ENCODE measurements at places on chromosomes 12 and 14.

GRCh38 chr14:92726933-92727262, 21.5 kb downstream of the LGMN start:
- no peak for DNase-seq

DNA sequence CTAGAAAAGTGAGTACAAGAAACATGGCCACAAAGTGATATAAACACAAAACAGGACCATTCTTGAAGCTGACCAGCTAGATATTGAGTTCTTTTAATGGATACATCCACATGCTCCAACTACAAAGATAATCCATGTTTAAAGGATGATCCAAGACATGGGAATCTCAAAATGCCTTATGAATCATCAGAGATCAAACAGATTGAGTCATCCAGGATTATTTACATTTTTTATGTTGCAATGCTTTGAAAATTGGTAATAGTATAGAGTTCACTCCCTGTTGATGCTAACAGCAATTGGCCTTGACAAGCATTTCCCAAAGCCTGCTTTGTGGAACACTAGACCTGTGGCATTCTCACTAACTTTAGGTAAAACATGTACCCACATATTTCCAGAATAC, 293.0 kb upstream of the TBX3 start:
- DNase-seq: no peak

DNA sequence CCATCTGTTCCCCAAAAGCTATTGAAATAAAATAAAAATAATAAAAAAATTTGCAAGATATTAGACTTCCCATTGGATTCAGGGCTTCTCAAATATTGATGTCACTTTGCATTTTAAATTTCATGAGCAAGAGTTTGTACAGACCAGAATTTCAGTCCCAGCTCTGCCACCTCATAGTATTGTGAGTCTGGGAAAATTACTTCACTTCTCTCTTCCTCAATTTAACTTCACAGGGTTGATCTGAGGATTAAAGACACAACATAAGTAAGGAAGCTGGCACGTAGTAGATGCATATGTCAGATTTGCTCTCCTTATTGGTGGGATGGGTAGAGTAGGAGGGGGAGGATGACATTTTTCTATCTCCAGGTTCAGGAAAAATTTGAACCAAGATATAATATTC, 32.8 kb downstream of the COX8C start:
- no peak for DNase-seq

DNA sequence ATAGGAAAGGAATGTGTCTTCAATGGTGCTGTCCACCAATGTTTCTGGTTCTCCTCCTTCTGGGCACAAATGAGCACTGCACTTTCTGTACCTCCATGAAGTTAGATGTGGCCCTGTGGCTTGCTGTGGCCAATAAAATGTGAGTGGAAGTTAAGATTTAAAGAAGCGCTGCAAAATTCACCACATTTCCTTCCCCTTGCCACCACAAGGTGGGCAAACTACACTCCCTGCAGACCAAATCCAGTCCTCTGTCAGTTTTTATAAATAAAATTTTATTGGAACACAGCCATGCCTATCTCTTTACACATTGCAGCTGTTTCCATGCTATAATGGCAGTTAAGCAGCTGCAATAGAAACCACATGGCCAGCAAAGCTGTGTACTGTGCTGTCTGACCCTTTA, 141.4 kb upstream of the TMPO start:
- DNase-seq: no peak

DNA sequence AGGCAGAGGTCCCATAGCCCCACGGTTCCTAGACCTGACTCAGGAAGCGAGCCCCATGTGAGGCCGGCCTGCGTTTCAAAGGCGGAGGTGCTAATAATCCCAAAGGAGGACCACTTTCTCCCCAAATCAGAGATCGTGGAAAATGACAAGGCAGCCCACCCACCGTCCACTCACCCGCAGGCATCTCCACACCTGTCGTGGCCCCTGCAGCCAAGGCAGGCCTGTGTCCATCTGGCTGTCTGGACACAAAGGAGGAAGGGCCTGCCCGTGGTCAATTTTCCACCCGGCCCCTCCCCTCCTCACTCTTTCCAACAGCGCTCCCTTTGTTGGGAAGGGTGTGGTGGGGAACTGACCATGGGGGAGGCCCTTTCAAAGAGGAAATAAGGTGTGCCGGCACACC, 125.3 kb upstream of the TMEM132D start:
- no peak for DNase-seq

DNA sequence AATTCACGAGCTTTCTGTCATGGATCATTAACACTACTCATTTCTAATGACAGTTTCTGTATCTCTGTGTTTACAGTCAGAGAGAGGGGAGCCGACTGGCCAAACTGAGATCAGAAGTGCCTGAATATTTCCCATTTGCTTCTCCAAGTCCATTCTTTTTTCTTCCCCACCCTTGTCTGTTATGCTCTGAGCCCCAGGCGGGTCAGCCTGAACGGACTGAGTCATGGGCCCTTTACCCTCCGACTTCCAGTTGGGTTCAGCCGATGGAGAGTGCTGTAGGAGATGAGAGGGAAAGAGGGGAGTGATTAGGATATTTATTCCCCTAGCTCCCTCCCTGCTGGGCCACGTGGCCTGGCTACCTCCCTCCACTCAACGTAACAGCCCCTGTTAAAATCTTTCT, 104.7 kb downstream of the PAH start:
- DNase-seq: no peak

GRCh38 chr14:101480747-101481530, 80.4 kb upstream of the DIO3 start:
- no peak for DNase-seq

DNA sequence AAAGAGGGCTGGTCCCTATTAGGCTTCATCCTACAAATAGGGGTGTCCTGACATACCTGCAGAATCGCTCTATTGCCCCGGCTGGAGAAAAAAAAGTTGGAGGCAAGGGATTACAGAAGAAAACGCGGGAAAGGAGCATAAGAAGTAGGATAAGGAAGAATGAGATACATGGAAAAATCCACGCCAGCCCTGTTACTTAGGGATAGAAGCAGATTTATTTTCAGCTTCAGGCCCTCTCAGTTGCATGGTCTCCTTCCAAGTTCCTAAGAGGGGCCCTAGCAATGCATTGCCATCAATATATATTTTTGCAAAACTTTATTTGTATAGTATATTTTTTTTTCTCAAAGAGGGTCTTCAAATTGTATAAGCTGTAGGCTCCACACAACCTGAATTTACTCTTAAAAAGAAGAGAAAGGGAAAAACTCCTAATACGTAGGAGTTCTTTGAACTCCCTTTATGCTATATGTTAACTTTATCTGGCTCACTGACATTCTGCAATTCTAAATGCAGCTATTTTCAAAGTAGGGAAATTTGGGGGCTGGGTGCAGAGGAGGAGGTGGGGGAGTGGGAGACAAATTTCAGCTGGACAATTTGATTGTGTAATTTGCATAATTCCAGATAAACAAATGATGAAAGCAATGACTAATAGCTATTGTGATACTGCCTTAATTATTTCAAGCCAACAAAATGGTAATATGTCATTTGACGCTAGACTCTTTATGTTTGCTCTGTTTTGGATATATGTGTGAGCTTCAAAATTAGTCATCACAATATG, 137.7 kb upstream of the TRHDE start:
- no peak for DNase-seq
